ENCODE measurements at places on chromosomes 1 and 21. TPM values are rescaled to one million over a fixed set of nuclear protein-coding genes. Genes with fewer than 3 reads are reported as not detected.

AKR7A3 gene
- 0.43 TPM for total RNA-seq

CTNNBIP1 gene
- 47.6 TPM for total RNA-seq

SNAPIN gene
- 32.7 TPM for total RNA-seq

LRRC39 gene
- 0.58 TPM for total RNA-seq

PLA2G2D gene
- total RNA-seq, result not detected

MNDA gene
- total RNA-seq, result 45.5 TPM

DNA sequence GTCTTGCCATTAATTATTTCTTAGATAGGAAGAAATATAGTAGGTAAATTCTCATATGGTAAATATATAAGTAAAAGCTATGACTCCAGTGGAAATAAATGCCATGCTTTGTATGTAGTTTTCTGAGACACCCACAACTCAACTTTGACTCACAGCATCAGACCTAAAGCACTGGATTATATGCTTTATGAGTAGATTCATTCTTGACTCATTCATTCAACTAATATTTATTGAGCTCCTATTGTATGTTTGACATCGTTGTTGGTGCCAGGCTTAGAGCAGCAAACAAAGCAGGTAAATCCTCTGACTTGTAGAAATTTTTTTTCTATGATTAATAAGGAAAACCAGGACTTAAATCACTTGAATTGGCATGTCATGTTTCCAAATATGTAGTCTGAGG is 211.4 kb downstream of the PTPRC start:
- H3K27ac ChIP-seq, result no peak overlapping the region
- H3K4me1 ChIP-seq, result no peaks in the 10 kb centered on the region

DNA sequence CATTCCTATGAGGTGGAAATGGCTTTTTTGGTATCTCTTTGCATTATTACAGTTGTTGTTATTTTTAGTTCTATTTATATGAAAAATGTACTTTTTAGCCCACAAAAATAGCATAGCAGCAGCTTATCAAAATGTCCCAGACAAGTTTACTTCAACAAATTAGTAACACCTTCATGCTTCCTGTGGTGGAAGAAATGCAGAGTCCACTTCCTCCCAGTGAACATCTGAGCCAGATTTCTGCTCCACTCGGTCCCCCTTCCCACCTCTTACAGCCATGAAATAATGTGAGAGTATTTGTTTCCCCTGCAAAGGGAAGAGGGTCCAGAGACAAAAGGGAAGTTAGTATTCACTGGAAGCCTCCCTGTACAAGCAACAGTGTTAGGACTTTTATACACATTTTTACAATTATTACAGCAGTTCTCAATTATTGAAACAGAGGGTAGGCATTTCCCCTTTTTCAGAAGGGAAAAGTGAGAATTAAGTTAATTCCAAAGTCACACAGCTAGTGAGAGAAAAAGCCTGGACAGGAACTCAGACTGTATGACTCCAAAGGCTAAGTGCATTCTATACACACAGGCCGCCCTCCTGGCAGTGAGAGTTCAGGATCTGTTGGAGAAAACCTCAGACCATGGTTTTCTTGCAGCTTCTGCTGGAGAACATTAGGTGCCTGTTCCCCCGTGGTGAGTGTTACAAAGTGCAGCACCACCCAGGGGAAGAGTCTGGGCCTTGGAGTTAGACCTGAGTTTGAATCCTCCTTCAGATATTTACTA is 126.5 kb downstream of the PBX1 start:
- no peak overlapping the region for H3K4me3 ChIP-seq
- no peak overlapping the region for H3K27ac ChIP-seq
- H3K36me3 ChIP-seq, result no peaks in the 10 kb centered on the region
- DNase-seq, result no peak
- H3K27me3 ChIP-seq, result no peaks in the 10 kb centered on the region

- no peaks in the 10 kb centered on the region for H3K4me1 ChIP-seq
- no peak overlapping the region for H3K27ac ChIP-seq
- DNase-seq, result no peak
- no peaks in the 10 kb centered on the region for H3K27me3 ChIP-seq
- H3K36me3 ChIP-seq, result no peaks in the 10 kb centered on the region
Observed at GRCh38 chr1:167428395-167428794, 89.9 kb downstream of the CD247 start.

DNA sequence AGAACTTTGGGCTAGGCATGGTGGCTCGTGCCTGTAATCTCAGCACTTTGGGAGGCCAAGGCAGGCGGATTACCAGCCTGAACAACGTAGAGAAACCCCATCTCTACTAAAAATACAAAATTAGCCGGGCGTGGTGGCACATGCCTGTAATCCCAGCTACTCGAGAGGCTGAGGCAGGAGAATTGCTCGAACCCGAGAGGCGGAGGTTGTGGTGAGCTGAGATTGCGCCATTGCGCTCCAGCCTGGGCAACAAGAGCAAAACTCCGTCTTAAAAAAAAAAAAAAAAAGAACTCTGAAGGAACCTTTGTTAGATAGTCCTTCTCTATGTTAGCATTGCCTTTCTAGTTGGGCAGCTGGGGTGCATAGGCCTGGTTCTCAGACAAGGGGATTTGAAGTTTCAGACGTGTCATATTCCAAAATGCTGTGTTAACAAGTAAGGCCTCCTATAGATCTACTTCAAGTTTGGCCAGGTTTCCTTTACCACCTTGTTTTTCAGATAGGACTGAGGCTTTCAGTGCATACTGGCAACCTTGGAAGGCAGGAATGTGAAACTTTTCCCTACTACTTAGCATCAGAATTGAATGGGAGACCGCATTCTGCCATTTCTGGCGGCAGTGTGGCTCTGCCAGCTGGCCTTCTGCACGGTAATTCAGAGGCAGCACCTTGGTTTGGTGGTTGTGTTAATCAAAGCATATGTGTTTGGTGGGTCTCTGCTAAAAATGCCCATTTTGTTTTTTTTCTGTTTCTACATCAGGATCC is 6.1 kb downstream of the UQCRH start:
- DNase-seq, result no peak
- no peak overlapping the region for H3K27ac ChIP-seq
- H3K4me3 ChIP-seq, result no peak overlapping the region
- no peaks in the 10 kb centered on the region for H3K27me3 ChIP-seq
- H3K36me3 ChIP-seq, result peaks cover 58% of the 10 kb centered on the region

DNA sequence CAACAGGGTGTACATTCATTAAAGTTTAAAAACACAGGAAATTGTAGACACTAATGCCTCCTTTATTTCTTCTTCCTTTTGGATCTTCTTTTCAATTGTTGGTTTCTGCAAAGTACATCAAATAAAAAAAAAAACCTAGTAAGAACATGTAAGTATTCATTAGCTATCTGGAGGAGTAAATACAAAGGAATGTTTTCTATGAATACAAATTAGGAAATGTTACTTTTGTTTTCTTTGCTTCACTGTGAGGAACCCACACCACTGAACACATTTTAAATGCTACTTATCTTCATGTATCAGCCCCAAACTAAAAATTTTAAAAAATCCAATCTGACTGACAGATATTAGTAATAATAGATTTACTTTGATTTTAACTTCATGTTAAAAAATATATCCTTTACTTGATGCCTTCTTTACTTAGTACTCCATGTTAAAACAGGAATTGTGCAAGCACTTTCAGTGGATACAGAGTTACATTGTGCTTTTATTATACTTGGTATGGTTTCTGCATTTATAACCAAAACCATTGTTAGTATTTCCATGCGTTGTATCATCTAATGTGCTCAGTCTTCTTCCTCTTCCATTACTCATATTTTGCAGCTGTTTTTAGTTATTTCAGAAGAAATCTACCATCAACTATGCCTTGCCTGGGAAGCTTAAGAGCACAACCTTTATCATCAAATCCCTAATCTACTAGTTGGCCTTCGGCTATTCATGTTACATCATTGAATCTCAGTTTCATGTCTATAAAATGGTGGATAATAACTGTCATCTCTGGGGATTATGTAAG is 236.9 kb upstream of the DPYD start:
- no peaks in the 10 kb centered on the region for H3K27me3 ChIP-seq
- no peak overlapping the region for H3K4me3 ChIP-seq
- H3K4me1 ChIP-seq, result no peaks in the 10 kb centered on the region
- no peak overlapping the region for H3K27ac ChIP-seq

DNA sequence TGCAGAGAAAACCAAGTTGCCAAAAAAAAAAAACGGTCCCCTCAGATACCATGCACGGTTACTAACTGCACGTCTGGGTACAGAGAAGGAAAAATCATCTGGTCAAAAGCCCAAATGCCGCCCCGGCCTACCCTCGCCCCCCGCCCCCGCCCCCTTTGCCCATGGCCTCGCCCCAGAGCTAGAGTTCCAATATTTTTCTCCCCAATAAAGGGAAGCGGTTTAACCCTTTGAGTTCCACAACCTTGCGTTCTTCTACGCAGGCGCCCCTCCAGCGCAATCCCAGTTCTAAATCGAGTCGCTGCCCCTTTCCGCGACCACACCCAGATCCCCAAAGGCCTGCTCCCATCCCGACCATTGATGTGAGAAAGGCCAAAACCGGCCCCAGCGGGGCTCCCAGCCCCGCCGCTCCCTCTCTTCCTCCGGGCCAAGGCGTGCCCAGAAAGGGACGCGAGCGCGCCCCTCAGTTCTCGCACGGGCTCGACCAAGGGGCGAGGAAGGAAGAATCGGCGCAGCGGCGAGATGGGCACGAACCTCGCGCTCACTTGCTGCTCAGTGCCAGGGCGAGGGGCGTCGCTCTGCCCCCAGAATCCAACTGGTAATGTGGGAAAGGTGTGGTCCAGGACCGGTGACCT is 797 bp downstream of the WDR47 start:
- H3K36me3 ChIP-seq, result no peaks in the 10 kb centered on the region
- H3K4me1 ChIP-seq, result peaks cover 9% of the 10 kb centered on the region
- H3K4me3 ChIP-seq, result peak overlapping the region; percentile 99
- peak overlapping the region; percentile 86 for H3K27ac ChIP-seq

GRCh38 chr1:67969446-67969845 is 81.0 kb downstream of the DIRAS3 start:
- no peak overlapping the region for H3K4me3 ChIP-seq
- H3K27me3 ChIP-seq, result no peaks in the 10 kb centered on the region
- no peak for DNase-seq
- H3K4me1 ChIP-seq, result no peaks in the 10 kb centered on the region
- no peak overlapping the region for H3K27ac ChIP-seq
- no peaks in the 10 kb centered on the region for H3K36me3 ChIP-seq

DNA sequence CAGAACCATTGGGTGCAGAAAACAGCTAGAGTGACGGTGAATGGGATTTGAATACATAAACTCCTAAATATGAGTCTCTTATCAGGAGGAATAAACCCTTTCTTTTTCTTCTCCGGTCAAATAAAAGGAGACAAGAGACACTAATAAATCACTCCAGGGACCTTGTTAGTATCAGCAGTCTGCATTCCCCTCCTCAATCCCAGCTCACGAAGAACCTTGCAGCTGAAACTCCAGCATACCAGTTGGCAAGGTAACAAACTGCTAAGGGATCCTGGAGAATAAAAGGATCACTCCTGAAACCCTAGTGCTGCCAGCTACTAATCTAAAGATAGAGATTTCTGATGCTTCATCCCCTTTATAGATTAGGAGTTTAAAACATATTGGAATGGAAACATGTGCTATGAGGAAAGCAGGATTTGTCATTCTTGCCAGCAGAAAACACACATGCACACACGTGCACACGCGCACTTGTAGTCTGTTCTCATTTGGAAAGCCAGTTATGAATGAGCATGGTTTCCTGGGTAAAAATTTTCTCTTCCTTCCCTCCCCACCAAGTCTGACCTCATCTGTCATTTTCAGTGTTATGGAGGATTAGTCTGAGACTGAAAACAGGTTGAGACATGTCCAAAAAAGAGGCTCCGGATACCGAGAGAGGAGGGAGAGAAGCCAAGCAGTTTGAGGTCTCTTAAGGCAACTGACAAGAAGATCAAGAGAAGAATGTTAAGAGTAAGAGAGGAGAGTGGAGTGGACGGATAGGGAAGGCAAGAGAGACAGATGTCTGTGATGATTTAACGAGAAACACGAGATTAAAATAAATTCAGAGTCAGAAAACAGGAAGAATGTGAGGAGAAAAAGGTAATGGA is 10.9 kb downstream of the IER5 start:
- no peak for DNase-seq
- H3K27ac ChIP-seq, result no peak overlapping the region
- no peaks in the 10 kb centered on the region for H3K36me3 ChIP-seq
- H3K4me1 ChIP-seq, result peaks cover 82% of the 10 kb centered on the region
- H3K27me3 ChIP-seq, result no peaks in the 10 kb centered on the region
- H3K4me3 ChIP-seq, result no peak overlapping the region

GRCh38 chr1:53272349-53272748 is 34.0 kb upstream of the MAGOH start:
- H3K27ac ChIP-seq, result no peak overlapping the region
- no peaks in the 10 kb centered on the region for H3K4me1 ChIP-seq

GRCh38 chr1:162541619-162542141 is 19.8 kb upstream of the UAP1 start:
- H3K27me3 ChIP-seq, result no peaks in the 10 kb centered on the region
- no peak overlapping the region for H3K4me3 ChIP-seq
- peaks cover 7% of the 10 kb centered on the region for H3K4me1 ChIP-seq
- H3K27ac ChIP-seq, result peak overlapping the region; percentile 15
- DNase-seq, result no peak
- no peaks in the 10 kb centered on the region for H3K36me3 ChIP-seq

DNA sequence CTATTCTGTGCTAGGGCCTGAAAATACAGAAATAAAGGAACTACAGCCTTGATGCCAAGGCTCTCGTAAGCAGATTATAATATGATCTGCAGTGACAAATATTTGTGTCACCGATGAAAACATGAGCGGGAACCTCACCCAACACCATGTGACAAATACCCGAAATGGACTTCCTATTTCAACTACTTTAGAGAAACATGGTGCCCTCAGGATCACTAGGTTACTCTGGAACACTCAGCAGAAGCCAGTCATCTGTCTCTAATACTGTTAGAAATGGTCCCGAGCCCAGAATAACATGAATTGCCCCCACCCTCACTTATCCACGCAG is 463 bp upstream of the VAMP3 start:
- peaks cover 14% of the 10 kb centered on the region for H3K4me1 ChIP-seq
- peaks cover 24% of the 10 kb centered on the region for H3K36me3 ChIP-seq
- DNase-seq, result no peak

- DNase-seq, result no peak
- H3K36me3 ChIP-seq, result no peaks in the 10 kb centered on the region
- no peak overlapping the region for H3K27ac ChIP-seq
Observed at GRCh38 chr21:32193098-32193465, 85.8 kb downstream of the MIS18A start.

GRCh38 chr1:67316180-67316902 is 8.7 kb downstream of the IL12RB2 start:
- no peaks in the 10 kb centered on the region for H3K36me3 ChIP-seq
- H3K4me3 ChIP-seq, result no peak overlapping the region
- no peaks in the 10 kb centered on the region for H3K27me3 ChIP-seq
- no peak overlapping the region for H3K27ac ChIP-seq
- no peak for DNase-seq

- H3K36me3 ChIP-seq, result peaks cover 5% of the 10 kb centered on the region
- peak overlapping the region; percentile 95 for H3K27ac ChIP-seq
- no peak for DNase-seq
- peak overlapping the region; percentile 74 for H3K4me3 ChIP-seq
- no peaks in the 10 kb centered on the region for H3K27me3 ChIP-seq
Observed at GRCh38 chr1:8425150-8425780, 107.4 kb downstream of the SLC45A1 start.
